ENCODE measurements at places on chromosomes 12 and 14. TPM values are rescaled to one million over a fixed set of nuclear protein-coding genes. Genes with fewer than 3 reads are reported as not detected.

MYBPC1 gene
- 6.6 TPM for total RNA-seq

GYS2 gene
- total RNA-seq: not detected

GXYLT1 gene
- 17.6 TPM for total RNA-seq

SMCO2 gene
- total RNA-seq: 2.5 TPM

MANSC1 gene
- total RNA-seq: 0.29 TPM

DNAJC22 gene
- 54.7 TPM for total RNA-seq

TCL1B gene
- not detected for total RNA-seq

SLC5A8 gene
- 0.18 TPM for total RNA-seq

OR4E2 gene
- total RNA-seq: not detected

C1QL4 gene
- not detected for total RNA-seq

INSM2 gene
- total RNA-seq: not detected

SPATS2 gene
- total RNA-seq: 194 TPM

KRT74 gene
- total RNA-seq: not detected

TMEM63C gene
- total RNA-seq: 8.8 TPM

GLIPR1L1 gene
- total RNA-seq: not detected

- DNase-seq: peak; percentile 85
These were observed at the start of gene STYK1 for GRCh38 chr12:10673659-10674384. Gene STYK1, minus strand, starts transcription at chr12:10674052. Its CDS starts 39,434 bp downstream, at chr12:10634618.

DNA sequence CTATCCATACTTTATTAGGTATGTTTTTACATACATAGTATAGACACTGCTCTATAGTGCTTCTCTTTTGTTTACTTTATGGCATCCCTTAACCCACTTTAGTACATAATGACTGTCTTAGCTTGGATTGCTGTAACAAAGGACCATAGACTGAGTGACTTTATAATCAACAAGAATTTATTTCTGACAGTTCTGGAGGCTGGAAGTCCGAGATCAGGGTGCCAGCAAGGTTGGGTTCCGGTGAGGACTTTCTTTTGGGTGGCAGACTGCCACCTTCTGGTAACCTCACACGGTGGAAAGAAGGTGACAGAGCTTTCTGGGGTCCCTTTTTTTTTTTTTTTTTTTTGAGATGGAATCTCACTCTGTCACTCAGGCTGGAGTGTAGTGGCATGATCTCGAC is 48.6 kb upstream of the PPM1H start:
- no peak for DNase-seq

DNA sequence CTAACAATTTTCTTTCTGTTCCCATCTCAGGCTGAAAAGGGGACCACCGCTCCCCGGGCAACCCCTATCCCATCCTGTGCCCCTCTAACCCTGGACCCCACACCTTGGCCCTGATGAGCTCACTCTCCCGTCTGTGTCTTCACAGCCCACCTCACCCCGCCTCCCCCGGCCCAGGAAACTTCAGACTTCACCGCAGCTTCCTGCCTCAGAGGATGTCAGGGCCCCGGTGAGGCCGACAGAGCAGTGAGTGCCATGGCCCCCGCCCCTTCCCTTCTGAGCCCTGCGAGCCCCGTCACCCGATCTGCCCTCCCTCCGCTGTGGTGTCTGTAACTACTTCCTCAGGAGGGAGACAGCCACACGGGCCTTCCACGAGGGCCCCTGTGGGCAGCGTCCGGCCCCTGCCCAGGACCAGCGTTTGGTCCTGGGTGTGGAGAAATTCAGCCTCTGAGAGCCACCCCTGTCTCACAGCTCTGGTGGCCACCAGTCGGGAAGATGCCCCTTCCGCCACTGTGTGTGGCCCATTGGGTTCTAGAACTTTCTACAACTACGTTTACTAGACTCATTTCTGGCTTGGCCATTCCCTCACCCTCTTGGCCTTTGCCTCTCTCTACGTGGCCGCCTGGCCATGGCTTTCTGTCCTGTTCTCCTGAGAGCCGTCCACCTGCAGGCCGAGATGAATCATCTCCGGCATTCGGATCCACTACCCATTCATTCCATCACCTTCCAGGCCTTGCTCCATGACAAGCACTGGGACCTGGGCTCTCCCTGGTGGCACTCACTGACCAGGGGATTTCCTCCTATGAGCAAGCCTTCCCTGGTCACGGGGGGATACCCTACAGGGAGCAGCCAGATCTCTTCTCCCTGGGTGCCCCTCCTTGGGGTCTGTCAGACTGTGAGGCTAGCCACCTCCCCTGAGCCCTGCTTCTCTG is 3.4 kb downstream of the RHOF start:
- peak; percentile 75 for DNase-seq

GRCh38 chr12:47722941-47723631 is 2.2 kb downstream of the ENDOU start:
- no peak for DNase-seq

DNA sequence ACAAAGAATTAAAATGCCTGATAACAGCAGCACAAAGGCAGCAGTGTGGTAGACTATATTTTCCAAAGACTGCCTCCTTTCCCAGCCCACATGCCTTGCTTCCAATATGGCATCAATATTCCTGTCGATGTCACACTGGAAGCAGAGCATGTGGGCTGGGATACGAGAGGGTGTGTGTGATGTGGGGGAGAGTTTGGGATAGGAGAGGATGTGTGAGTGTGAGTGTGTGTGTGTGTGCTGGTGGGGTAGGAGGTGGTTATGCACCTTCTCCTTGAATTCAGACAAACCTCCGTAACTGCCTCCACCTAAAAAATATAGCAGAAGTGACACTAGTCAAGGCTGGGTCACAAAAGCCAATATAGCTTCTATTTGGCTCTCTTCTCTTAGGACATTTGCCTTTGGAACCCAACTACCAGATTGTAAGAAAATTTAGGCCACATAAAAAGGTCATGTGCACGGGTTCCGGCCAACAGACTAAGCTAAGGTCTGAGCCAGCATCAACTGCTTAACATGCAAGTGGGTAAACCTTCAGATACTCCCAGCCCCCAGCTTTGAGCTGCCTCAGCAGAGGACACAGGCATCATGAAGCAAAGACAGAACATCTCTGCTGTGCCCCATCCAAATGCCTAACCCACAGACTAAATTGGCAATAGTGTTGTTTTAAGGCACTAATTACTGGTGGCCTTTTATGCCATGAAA is 29.5 kb downstream of the SPPL3 start:
- no peak for DNase-seq

GRCh38 chr14:95770777-95771176 is 56.9 kb upstream of the TCL1A start:
- DNase-seq: peak; percentile 8

- no peak for DNase-seq
These were observed 7.2 kb downstream of the SLC38A4 start for GRCh38 chr12:46818642-46819041.

DNA sequence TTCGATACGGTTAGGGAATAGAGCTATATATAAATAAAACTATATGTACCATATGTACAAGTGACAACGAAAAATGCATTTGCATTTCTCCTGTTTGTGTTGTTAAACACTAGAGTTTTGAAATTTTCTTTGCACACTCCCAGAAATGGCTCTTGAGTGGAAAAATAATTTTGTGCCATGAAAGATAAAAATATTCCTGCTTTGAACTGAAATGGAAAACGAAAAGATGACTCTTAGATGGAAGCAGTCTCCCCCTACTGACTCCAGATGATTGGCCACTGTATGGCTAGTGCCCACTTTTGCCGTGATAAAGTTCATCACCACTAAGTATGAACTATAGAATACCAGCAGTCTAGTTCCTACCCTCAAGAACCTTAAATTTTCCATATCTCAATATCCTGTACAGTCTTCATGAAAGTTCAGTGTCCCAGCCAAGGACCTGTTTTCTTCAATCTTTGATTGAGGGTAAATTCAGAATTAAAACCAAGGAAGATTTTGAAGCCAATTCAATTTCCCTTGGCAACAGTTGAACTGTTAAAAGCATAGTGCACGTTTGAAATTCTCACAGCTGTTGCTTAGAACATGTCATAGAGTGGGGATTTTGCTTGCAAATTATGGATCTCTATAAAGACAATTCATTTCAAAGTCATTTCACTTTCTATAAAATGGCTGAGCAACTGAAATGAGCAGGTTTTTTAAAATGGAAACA is 1.6 kb upstream of the PPP2R5E start:
- peak; percentile 26 for DNase-seq

DNA sequence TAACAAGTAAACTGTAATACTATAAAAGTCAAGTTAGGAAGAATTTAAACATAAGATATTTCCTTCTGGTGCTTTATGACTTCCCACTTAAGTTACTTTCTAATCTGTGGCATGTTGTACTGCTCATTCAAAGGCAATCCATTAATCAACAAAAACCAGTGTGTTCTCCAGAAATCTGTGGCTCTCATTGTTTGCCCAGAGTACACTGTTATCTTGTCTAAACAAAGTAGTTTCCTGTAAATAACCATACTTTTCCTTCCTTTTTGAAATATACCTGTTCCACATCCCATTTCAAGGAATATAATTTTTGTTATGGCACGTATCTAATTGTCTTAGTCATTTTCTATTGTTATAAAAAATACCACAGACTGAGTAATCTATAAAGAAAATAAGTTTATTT is 184.1 kb downstream of the CCER1 start:
- no peak for DNase-seq

- DNase-seq: no peak
These were observed 291.5 kb upstream of the SRRM4 start for GRCh38 chr12:118689793-118690192.

GRCh38 chr12:91965781-91966180 is 179.9 kb downstream of the BTG1 start:
- no peak for DNase-seq

GRCh38 chr12:47753021-47754001 is 5.4 kb downstream of the RAPGEF3 start:
- DNase-seq: peak; percentile 89

- DNase-seq: no peak
These were observed 5.0 kb upstream of the NEDD1 start for GRCh38 chr12:96902076-96902475.

DNA sequence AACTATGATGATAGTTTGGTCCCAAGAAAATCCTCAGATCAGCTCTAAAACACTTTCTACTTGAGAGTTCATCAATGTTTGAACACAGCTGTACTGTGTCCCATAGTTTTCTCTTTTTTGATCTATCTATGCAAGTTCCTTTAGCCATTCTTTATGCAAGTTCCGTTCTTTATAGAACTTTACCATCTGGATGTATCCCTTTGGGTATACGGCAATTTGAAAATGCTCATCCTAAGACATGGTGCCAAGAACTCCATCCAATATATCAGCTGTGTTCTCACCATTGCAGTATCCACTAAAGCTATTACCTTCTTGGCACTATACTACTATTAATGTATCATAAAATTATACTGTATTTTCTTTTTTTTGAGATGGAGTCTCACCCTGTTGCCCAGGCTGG is 276.9 kb downstream of the NOVA1 start:
- DNase-seq: no peak

DNA sequence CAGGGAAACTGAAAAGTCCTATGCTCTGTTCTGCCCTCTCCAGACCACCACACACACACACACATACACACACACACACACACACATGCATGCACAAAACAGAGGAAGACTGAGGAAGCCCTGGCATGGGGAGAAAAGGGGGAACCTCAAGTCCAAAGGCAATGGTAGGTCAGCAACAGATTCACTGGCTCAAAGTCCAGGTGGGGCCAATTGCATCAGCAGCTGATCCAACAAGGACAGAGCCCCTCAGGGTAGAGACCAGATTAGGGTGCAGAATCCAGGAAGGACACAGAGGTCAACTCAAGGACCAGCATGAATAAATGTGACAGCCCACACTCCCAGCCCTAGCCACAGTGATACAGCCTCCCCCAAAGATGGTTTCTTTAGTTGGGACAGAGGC is 425.0 kb upstream of the SOX5 start:
- no peak for DNase-seq

- peak; percentile 58 for DNase-seq
These were observed 30.0 kb downstream of the DGLUCY start for GRCh38 chr14:91143862-91144261.

GRCh38 chr14:103220134-103220981 is 97.1 kb downstream of the TNFAIP2 start:
- DNase-seq: peak; percentile 65

- DNase-seq: no peak
These were observed 27.6 kb downstream of the BICD1 start for GRCh38 chr12:32134101-32134888.

GRCh38 chr12:124347335-124347734 is 52.4 kb downstream of the RFLNA start:
- DNase-seq: no peak

DNA sequence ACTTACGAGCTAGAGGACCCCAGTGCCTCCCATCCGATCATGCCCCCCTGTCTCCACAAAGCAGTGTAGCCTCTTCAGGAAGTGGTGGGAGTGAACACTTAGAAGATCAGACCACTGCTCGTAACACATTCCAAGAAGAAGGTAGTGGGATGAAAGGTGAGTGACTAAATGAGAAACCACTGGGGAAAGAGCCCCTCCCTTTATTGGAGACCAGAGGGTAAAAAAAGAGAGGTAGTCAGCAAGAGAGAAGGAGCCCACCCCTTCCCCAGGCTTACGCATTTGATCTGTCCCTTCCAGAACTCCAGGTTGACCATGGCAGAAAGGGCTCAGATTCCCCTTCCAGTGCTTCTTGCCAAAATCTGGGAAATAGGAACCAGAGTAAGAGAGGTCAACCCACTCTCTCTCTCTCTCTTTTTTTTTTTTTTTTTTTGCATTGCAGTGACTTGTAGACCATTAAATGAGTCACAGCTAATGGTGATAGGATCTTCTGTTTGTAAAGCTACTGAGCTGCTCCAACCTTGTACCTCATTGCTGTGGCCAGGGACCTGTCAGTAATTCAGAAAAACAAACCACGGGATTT is 165.4 kb downstream of the GCH1 start:
- no peak for DNase-seq

DNA sequence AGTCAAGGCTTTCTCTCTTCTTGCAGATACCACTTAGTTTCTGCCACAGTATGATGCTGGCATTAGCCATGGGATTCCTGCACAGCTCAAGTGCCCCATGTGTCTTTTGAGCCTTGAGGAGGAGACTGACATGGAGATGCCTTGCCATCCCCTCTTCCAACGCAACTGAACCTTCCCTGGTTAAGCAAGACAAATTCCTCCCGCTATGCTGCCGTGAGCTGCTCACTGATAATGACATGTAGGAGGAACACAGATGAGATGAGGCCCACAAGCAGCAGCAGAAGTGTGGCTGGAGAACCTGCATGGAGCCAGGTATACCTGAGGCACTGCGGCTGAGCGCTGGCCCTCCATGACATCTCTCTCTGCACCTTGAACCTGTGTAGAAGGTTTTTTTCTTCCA is 15.4 kb upstream of the PPP1R1A start:
- no peak for DNase-seq

DNA sequence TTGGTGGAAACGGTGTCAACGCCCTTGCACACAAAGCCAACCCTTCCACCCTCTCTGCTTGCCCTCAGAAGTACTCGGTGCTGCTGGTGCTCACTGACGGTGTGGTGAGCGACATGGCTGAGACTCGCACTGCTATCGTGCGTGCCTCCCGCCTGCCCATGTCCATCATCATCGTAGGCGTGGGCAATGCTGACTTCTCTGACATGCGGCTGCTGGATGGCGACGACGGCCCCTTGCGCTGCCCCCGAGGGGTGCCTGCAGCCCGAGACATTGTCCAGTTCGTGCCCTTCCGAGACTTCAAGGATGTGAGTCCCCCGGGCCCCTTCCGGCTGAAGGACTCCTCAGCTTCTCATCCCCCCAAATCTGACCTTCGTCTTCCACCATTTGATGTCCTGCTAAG is 5.7 kb downstream of the CPNE6 start:
- DNase-seq: no peak

- peak; percentile 86 for DNase-seq
These were observed 56.3 kb downstream of the FGD4 start for GRCh38 chr12:32455607-32456071.

- DNase-seq: no peak
These were observed 7.7 kb downstream of the VRK1 start for GRCh38 chr14:96804895-96805294.
